ENCODE measurements at places on chromosomes 1 and 21.
A peak's percentile ranks its signal among the peaks of the same experiment; 100 is the strongest.

GRCh38 chr1:229059671-229060539 lies 211.0 kb upstream of the RAB4A start:
- DNase-seq: no peak

GRCh38 chr1:207499573-207499972 lies 3.6 kb downstream of the CR1 start:
- peak; percentile 58 for DNase-seq

DNA sequence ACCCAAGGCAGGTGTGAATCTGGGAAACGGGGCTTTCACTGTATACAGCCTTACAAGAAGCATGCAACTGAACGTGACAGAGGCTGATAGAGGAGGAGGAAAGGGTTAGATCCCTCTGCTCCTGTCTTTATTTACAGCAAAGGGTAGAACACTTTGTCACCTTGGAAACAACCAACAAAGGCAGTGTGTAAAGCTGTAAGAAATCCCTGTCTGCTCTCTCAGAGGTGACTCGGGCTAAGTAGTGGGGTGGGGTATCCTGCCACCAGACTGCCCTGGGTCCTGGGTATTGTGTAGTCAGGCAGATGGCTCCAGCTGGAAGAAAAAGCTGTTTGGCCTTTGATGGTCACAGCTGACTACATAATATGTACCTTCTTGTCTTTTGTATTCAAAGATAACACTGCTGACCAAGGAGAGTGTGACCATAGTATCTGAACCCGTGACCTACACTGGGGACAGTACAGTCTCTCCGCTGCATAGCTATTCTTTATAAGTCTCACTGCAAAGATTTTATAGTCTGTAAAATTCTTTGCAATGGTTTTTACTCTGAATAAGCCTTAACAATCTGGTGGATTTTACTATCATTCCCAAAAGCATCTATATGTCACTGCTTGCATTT lies 22.1 kb upstream of the POU2F1 start:
- DNase-seq: no peak

DNA sequence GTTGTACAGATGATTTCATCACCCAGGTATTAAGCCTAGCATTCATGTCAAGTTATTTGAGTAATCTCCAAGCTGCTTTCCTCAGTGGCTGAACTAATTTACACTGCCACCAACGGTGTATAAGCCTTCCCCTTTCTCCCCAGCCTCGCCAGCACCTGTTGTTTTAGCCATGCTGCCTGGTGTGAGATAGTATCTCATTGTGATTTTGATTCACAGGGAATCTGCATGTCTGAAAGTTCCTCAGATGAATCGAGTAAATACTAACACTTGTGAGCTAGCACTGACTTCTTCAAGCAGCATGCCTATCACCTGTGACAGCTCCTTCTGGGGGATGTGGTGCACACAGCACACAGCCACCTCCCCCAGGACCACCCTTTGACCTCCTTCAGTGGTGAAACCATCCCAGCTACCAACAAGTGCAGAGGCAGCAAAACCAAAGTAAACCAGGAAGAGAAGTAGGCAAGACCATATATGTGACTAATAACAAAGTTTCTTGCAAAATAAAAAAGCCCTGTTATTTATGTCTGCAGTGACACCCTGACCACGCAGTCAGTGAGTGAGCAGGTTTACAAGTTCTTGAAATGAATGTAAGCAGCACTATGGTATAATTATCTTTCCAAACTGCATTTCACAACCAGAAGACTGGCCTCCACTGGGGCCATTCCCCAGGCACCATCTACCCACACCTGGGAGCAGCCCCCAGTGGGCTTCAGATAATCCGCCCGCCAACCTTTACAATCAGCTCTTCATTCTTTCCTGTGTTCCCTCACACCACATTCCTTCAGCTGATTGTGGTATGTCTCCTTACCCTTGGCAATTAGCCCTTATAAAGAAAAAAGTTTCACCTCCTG lies 173.8 kb downstream of the ETS2 start:
- DNase-seq: no peak

DNA sequence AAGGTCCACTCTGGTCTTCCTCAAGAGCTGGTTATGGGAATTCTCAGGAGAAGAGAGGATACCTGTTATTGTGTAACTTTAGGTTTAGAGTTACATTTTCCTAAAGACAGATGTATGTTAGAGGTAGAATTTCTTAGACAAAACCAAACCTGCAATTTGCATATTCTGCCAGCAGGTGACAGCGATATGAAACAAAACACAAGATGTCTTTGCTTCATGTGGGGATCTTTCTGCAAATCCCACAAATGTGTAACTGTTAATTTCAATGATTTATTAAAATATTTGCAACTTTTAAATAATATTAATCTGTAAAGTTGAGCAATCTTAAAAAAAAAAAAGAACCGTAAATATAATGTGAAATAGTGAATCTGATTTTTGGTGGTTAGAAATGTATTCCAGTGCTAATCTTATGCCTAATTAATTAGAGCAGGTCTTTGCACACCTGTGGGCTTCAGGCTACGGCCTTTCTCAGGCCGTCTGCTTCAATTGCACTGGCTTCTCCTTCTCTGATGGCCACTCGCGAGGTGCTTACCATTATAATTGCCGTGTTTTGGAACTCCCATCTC lies 33.4 kb downstream of the FAM78B start:
- no peak for DNase-seq

DNA sequence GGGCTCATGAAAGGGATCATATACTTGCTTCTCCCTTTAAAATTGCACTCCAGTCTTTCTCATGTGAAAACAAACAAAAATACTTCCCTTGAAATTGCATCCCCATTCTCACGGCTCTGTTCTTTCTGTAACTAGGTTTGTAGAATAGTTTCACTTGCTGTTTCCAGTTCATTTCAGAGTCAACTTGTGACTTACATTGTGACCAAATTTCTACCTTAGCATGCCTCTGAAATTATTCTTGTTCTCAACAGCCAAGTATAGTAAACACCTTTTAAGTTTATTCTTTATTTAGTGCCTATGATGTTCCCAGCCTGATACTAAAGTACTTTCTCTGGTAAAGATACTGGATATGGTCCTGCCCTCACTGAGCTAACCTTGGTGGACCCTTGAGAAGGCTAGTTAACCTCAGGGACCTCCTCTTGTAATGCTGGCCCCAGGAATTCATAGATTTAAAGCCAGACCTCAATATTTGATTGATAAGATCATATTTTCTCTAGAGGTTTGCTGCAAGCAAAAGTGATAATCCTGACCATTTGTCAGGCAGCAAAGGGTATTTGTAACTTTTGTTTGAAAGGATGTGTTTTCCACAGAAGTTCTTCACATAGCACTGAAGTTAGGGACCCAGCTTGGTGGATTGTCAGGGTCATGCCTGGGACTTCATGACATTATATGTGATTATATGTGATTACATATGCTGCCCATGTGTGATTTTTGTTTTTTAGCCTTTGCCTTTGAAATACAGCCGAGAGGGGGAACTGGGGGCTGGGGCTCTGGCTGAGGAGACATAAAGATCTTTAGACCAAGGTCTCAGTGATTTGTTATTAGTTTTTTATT lies 29.6 kb downstream of the VANGL2 start:
- no peak for DNase-seq

DNA sequence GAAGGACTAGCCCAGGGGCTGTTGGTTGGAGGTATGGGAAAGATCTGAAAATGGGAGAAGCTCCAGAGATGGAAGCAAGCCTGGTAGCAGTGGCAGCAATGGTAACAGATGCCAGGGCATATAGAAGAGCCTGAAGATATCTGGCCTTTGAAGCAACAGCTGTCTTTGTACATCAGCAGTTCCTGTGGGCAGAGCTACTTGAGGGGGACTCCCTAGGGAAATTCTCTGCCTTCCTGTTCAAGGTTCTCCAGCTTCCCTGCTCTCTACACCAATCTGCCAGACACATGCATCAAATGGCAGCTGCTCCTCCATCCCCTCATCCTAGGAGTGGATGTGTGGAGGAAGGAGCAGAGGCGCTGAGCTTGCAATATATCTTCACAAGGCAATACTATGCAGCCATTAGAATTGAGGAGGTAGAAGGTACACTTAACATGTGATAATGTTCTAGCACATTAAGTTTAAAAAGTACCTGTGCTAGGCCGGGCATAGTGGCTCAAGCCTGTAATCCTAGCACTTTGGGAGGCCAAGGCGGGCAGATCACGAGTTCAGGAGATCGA lies 2.2 kb downstream of the TMEM35B start:
- DNase-seq: no peak

Data from central memory CD4-positive, alpha-beta T cell (primary cell).